Glutamatergic neuron (in vitro differentiated cells): ENCODE measurements at places on chromosomes 12 and 14.

- DNase-seq, result no peak
Measured at GRCh38 chr12:3355378-3355900, 135.6 kb upstream of the PRMT8 start.

DNA sequence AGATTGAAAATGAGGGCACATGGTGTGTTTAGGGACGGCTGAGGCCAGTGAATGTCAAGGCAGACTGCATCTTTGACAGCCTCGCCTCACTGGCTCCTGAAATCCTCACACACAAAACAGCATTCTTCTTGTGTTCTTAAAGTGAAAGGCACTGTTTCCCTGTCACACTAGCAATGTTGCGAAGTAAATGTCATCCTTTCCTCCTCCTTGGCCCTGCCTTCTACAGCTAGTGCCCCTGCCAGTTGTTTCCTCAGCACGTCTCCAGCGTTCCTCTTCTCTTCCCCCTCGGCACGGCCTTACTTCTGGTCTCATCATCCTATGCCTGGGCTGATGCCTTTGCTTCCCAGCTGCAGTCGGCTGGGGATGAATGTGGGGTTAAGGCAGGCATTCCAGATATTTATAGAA is 129.4 kb upstream of the DNM1L start:
- DNase-seq, result peak; percentile 24

- DNase-seq, result no peak
Measured at GRCh38 chr14:81765651-81766275, 232.1 kb upstream of the SEL1L start.

DNA sequence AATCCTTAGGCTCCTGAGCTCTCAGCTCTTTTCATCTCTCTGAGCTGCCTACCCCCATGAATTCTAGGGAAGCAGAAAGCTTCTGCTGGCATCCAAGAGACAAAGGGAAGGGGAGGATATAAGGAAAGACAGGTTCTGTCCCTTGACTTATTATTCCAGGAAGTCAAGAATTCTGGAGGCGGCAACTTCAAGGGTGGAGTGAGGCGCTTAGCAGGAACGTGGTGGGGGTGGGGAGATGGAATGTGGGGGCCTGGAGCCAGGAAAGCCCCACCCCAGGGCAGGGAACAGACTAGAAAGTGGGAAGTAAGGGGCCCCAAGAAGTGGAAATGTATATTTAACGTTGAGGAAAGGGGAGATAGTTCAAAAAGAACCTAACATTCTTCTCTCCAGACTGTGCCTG is 1.4 kb downstream of the CALCOCO1 start:
- DNase-seq, result no peak

- peak; percentile 17 for DNase-seq
Measured at GRCh38 chr14:104105071-104105821, 19.7 kb downstream of the ASPG start.
